Endodermal cell (in vitro differentiated cells): ENCODE measurements at places on chromosomes 2 and 18. TPM values are rescaled to one million over a fixed set of nuclear protein-coding genes. Genes with fewer than 3 reads are reported as not detected.

Gene SH3RF3
- 0.99 to 1.5 TPM (median 1.4 TPM) in 3 replicates for total RNA-seq

Gene ID2
- 77.7 and 91.2 TPM in 2 replicates for total RNA-seq

Gene WDR54
- 43.1 and 44.5 TPM in 2 replicates for total RNA-seq

Gene LCT
- 0.11 TPM in 2 replicates for total RNA-seq

Gene CENPA
- total RNA-seq: 21.5 and 23.1 TPM in 2 replicates

Gene ABCG8
- not detected in 2 replicates for total RNA-seq

Gene SATB2
- total RNA-seq: 3.0 TPM in 2 replicates

Gene KLHL41
- not detected in 2 replicates for total RNA-seq

Gene C2orf78
- total RNA-seq: not detected in 2 replicates

GRCh38 chr2:122635686-122636085 is 880.2 kb downstream of the TSN start:
- DNase-seq: no peak

GRCh38 chr18:22484471-22484870 is 66.8 kb upstream of the CTAGE1 start:
- DNase-seq: no peak

DNA sequence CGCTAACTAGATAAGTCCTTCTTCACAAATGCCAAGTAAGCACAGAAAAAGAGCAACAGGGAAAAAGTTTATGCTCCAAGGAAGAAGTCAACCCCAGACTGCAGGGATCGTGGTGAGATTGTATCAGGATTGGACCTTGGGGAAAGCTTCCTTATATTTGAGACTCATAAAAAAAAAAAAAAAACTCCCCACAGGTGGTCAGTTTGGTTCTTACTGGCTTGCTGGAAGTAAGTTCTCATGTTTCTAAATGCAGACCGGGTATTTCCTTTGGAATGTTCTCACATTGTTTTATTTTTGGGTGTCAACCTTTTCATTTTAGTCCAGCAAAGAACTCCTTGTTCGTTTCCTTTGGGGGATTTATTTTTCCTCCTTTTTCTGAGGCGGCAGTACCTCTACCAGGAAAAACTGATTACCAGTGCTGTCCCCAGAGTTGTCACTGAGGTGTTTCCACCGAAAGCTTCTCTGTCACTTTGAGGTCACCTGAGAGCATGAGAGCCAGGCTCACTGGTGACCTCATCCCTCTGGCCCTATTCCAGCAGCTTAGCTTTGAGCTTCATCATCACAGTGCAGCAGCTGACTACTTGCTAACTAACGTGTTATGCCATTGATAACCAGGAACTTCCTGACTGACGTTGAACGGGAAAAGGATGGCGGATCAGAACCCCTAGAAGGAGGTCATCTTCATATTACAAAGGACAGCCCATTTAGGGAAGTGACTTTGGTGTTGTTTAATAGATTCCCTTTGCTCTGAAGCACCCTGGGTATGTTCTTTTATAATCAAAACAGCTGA is 16.8 kb upstream of the ATP8B1 start:
- peak; percentile 50 for DNase-seq

GRCh38 chr18:33135951-33136660 is 304.4 kb downstream of the CCDC178 start:
- DNase-seq: no peak

DNA sequence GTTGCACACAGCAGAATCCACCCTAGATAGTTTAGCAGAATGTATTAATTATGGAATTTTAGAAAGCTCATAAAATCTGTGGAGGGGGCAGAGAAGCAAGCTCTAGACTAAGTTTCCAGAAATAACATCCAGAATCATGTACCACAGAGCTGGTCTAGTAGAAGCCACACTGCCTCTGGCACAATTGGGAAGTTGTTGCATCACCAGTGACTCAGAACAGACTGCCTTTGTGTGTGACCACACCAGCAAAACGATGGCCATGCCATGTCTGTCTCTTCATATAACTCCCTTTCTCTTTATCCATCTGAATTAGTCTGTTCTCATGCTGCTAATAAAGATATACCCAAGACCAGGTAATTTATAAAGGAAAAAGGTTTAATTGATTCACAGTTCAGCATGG is 158.9 kb downstream of the CCDC148 start:
- DNase-seq: no peak

- no peak for DNase-seq
Measured at GRCh38 chr2:184114439-184114838, 483.9 kb upstream of the ZNF804A start.

- DNase-seq: no peak
Measured at GRCh38 chr2:217223222-217223930, 363.5 kb upstream of the TNP1 start.

- DNase-seq: no peak
Measured at GRCh38 chr18:74388227-74388626, 68.9 kb downstream of the DIPK1C start.

- no peak for DNase-seq
Measured at GRCh38 chr2:216548901-216549331, 50.3 kb downstream of the RPL37A start.

- DNase-seq: no peak
Measured at GRCh38 chr2:71546777-71547281, 93.5 kb downstream of the DYSF start.

DNA sequence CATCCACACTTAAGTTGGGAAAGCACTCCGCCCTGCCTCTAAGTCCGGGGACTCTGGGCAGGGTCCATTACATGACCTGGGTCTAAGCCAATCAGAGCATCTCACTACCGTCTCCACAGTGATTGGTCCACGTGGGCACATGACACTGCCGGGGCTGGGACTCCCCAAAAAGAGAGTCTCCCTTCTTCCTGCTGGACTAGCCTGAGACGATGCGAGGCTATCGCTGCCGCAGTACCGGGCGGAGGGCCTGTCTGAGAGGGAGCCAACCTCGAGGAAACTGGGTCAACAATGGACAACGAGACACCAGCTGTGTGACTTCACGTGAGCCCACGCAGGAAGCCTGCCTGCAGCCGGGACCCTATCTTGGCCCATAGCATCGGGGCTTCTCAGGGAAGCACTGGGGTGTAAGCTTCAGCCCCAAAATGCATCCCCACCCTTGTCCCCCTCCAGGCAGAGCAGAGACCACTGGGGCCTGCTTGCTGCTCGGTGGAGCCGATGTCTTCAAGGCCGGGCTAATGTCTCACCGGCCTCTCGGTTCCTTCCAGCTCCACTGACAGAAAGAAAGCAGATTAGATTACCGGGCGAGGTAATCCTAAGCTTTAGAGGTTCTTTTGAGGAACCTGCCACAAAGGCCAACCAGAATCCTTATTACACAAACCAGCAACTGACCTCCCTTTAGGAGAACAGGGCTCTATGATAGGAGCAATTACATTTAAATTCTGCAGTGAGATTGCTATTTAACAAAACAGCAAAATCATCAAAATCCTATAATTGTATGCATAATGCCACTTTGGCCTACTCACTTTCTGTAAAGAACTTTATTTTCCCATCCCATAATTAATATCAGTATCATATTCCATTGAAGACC is 21.3 kb upstream of the COPS8 start:
- DNase-seq: peak; percentile 38

- DNase-seq: no peak
Measured at GRCh38 chr2:170744248-170745002, 25.8 kb upstream of the ERICH2 start.

GRCh38 chr2:233439191-233439590 is 84.9 kb downstream of the DGKD start:
- DNase-seq: no peak

DNA sequence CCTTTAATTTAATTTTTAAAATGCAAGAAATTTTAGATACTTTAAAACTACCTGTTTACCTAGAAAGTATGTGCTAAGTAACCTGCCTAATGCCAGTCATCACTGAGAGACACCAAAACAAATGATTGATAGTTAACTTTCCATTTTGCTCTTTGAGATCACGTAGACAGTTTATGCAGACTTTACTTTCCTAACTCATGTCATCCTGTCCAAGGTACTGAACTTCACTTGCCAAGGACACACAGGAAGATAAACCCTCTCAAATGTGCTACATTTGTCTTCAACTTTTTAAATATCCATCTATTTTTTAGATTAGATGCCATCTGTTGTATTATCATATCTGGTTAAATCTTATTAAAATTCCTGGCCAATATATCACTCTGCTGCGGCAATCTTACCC is 20.1 kb upstream of the SCN1A start:
- no peak for DNase-seq

- no peak for DNase-seq
Measured at GRCh38 chr2:62999905-63000304, 50.7 kb upstream of the OTX1 start.

- no peak for DNase-seq
Measured at GRCh38 chr2:17030047-17030446, 364.4 kb upstream of the CYRIA start.

DNA sequence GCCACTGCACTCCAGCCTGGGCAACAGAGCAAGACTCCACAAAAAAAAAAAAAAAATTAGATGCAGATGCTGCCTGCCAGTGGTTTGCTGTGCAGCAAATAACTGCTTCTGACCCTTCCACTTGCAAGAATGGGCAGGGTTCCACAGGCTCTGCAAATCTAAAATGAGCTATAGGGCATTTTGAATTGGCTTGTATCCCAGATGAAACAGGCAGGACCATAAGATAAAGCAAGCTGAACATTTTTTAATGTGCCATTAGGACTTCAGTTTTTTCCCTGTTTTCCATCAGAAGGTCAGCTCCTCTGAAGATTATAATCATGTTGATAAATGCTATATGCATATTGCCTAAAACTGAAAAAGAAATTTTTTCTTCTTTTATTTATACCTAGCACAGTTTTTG is 15.7 kb upstream of the FZD7 start:
- DNase-seq: no peak

DNA sequence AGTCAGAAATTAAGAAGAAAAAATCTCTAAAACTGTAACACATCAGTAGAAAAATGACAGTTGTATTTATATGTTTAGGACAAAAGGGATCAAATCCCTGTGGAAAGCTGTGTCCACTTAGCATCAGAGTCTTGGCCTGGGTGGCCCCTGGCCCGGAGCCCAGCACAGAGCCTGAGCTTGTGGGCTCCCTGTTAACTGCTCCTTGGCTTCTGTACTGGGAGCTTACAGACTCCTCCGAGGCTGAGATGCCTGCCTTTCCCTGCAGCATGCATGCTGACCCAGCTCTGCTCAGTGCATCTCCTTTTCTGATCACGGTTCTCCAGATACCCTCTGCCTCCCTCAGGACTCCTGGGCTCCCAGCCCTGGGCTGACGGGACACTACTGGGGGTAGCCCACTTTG is 98.1 kb downstream of the DCDC2C start:
- DNase-seq: no peak

GRCh38 chr2:52572469-52572894 is 1195.1 kb upstream of the CHAC2 start:
- no peak for DNase-seq

DNA sequence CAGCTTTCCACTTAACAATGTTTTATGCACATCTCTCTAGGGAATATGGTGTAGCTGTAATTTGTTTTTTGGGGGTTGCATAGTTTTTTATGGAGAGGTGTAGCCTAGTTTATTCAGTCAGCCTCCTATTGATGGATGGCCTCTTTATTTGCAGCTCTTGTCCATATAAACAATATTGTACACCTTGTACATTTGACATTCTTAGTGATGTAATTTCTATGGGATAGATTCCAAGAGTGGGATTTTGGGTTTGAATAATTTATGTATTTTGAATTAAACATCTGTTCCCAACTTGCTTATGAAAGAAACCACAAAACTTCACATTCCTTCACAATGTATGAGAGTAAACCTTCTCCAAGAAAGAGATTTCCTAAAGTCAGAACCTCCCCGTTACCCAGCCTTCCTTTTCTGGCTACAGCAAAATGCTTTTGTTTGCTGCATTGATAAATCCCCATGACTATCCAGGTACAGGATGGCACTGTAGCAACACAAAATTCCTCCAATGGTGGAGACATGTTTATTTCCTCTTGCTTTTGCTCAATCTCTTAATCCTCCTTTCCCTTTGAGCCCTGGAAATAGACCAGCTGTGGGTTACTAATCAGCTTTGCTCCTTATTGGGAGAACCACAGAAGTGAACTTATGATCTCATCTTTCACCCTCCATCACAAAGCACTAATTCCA is 58.4 kb upstream of the GALR1 start:
- DNase-seq: no peak

GRCh38 chr2:14960686-14961324 is 328.3 kb downstream of the LRATD1 start:
- no peak for DNase-seq

DNA sequence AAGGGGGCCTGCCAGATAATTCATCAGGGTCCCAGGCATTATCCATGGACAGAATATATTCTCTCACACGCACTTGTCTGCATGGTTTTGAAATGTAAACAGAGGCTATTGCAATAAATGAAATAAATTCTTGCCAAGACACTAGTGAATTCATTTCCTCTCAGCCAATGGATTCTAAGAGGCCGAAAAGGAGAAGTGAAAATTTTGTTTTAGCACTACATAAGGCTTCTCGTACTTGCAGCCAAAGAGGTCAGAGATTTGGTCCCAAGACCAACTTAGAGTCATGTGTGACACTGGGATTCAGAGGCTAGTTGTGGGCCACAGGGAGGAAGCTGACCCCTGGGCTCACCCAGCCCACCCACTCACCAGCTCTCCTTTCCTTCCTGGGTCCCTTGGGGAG is 184.1 kb upstream of the GLI2 start:
- DNase-seq: no peak

DNA sequence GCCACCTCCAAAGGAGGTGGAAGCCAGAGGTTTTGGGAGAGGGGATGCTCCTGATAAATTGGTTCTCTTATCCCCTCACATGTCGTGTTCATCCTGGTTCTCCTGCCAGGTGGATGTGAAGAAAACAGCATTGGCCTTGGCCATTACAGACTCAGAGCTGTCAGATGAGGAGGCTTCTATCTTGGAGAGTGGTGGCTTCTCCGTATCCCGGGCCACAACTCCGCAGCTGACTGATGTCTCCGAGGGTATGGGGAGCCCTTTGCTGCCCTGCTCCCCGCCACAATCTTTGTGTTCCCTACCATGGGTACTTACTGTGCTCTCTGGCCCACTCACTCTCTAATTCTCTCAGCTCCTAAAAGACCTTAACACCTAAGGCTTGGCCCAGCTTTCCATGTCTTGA is 3.5 kb downstream of the RETREG2 start:
- DNase-seq: no peak

- peak; percentile 53 for DNase-seq
Measured at GRCh38 chr2:174495365-174496012, 8.7 kb upstream of the GPR155 start.

DNA sequence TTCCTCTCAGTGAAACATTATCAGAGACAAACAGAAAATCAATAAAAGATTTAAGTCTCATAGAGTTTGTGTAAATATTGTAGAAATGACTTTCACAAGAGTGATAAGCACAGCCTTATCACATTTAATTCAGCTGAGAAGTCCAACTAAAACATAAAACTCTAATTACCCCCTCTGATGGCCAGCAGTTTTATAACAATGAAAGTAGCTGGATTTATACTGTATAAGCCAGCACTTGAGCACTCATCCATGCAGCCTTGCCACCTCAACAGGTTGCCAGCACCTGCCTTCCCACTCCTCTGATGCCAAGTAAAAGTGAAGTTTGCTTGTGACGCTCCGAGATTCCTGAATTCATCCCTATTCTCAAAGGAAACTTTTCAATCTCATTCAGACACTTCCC is 103.0 kb upstream of the STK39 start:
- no peak for DNase-seq

- DNase-seq: peak; percentile 24
Measured at GRCh38 chr2:101655702-101656422, 41.6 kb upstream of the MAP4K4 start.
